ENCODE measurements at places on chromosomes 12 and 14.
A peak's percentile ranks its signal among the peaks of the same experiment; 100 is the strongest.

DNA sequence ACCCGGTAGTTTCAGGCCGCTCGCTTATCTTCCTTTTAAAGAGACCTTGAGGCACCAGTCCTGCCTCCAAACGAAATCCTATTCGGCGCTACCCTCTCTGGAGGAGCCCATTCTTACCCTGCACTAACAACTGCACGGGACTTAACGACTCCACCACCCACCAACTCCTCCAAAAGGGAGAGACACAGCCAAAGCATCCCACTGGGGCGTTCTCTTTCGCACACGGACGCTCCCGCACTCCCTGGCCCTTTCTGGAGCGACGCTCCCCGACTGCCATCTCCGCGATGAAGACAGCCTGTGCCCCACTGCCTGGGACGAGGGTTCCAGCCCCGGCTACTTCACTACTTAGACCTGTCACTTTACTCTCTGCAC lies 650 bp downstream of the GALC start:
- DNase-seq, result no peak

DNA sequence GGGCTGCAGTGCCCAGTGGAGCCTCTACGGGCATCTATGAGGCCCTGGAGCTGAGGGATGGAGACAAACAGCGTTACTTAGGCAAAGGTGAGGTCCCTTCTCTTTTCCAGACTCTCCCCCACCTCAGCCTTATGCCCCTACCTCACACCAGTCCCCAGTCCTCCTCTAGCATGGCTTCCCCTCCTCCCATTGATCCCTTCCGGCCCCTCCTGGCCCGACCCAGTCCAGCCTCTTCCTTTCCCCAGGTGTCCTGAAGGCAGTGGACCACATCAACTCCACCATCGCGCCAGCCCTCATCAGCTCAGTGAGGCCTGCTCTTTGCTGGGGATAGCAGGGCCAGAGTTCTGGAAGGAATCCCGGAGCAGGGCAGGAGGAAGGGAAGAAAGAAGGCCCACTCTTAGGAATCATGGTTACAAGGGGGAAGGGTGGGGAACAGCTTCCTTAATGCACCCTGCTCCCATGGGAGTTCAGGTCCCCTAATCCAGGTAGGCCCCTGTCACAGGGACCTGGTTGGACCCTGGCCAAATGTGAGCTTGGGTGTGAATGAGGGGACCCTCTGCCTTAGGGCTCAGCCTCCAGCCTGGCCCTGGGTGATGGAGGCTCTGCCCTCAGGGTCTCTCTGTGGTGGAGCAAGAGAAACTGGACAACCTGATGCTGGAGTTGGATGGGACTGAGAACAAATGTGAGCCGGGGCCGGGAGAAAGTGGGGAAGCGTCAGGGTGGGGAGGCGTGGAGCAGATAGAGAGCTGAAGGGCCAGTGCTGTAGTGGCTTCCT lies 2.2 kb downstream of the ENO2 start:
- no peak for DNase-seq

- no peak for DNase-seq
These were observed 66.5 kb upstream of the MON2 start for GRCh38 chr12:62400135-62400534.

GRCh38 chr12:466039-466438 lies 6.3 kb downstream of the B4GALNT3 start:
- DNase-seq, result no peak

- no peak for DNase-seq
These were observed 95.8 kb downstream of the LGMN start for GRCh38 chr14:92652413-92653151.

- no peak for DNase-seq
These were observed 47.8 kb downstream of the RDH12 start for GRCh38 chr14:67749341-67750084.

DNA sequence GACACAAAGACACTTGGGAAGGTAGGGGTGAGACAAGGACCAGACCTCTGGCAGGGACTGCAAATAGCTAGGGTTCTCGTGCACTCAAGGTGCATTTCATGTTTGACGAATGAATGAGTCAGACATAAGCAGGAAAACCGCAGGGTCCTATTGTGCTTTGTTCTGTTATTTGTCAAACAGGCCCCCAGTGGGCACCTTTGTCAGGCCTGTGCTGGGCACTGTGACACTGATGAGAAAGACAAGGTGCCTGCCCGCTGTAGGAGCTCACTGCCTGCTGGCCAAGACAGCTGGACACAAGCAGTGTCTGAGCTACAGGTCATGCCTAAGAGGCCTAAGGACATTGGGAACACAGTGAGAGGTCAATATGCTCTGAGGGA lies 2.3 kb downstream of the OTUB2 start:
- no peak for DNase-seq

- peak; percentile 54 for DNase-seq
These were observed 7.6 kb downstream of the EVL start for GRCh38 chr14:100072783-100073346.

- no peak for DNase-seq
These were observed 143.4 kb upstream of the NAV3 start for GRCh38 chr12:77687321-77687720.

DNA sequence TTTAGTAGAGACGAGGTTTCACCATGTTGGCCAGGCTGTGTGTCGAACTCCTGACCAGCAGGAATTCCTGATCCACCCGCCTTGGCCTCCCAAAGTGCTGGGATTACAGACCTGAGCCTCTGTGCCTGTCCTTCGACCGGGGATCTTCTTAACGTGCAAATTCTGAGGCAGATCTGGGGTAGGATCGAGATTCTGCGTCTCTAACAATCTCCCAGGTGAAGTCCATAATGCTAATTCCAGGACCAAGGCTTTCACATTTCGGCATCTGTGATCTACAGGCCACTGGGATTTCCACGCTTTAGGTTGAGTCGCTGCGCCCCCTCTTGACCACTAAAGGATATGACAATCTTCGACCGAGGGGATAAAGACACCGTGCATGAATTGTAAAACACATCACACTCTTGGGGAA lies 24.8 kb downstream of the FOS start:
- no peak for DNase-seq

DNA sequence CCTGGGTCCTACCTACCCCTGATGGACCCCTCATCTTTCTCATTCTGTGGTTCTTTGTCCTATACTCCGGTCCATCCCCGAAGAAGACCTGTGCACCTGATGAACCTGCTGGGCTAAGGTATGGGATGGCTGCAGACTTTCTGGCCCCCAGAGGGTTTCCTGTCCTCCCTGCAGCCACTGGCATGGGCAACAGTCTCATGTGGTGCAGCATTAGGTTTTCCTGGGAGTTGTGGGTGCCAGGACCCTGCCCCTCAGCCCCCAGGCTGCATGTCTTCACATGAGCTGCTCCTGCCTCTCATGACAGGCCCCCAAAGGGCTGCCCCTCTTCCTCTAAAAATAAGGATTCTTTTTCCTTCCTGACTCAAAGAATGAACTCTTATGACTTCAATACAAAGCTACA lies 72.3 kb upstream of the GPR68 start:
- no peak for DNase-seq

DNA sequence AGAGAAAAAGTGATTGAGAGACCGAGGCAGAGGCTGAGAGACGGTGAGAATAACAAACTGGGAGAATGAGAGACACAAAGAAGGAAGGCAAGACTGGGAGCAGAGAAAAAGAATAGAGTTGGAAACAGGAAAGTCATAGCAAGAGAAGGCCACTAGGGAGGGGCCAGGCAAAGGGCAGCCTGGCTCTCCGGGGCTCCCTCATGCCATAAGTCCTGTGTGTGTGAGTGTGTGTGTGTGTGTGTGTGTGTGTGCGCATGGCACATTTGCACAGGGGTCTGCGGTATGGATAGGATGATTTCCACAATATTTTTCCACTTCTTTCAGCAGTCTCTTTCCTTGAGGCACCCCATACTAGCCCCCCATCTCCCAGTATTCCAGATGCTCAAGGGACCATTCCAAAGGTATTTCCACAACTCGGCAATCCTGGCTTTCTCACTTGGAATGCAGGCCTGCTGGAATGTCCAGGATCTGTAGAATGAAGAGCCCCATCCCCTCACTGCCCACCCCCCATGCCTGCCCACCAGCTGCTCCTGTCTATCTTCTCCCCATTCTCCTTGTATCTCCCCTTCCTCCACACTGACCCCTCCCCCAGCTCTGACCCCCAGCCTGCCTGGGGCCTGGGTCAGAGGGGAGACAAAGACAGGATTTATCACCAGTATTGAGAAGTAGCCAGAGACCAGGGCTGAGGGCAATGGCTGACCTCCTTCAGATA lies 9.0 kb downstream of the GPR84 start:
- no peak for DNase-seq

- no peak for DNase-seq
These were observed 136.5 kb downstream of the FBXL14 start for GRCh38 chr12:1457901-1458300.

- DNase-seq, result no peak
These were observed 114.4 kb upstream of the TMEM233 start for GRCh38 chr12:119479121-119479561.

- DNase-seq, result no peak
These were observed 279.6 kb downstream of the PRKD1 start for GRCh38 chr14:29648045-29648444.

DNA sequence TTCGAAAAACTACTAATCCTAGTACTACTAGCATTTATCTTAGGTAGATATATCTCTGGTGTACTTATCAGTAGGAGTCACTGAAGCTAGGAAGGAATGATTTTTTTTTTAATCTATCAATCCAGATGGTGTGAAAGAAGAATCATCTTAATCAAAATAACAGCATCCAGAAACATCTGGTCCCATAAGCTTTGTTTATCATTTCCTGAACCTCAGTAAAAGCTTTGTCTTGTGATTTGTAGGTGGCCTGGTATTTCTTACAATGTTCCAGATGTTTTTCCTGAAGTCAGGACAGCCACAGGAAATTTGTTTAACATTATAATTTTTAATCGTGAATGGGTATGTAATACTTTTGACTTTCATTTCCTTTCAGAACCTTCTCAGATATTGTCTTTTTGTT lies 28.0 kb upstream of the LUM start:
- no peak for DNase-seq

DNA sequence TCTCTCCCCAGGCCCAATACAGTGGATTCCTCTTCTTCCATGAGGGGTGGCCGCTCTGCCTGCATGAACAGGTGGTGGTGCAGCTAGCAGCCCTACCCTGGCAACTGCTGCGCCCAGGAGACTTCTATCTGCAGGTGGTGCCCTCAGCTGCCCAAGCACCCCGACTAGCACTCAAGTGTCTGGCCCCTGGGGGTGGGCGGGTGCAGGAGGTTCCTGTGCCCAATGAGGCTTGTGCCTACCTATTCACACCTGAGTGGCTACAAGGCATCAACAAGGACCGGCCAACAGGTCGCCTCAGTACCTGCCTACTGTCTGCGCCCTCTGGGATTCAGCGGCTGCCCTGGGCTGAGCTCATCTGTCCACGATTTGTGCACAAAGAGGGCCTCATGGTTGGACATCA lies 3.8 kb downstream of the ARHGEF40 start:
- DNase-seq, result no peak

- no peak for DNase-seq
These were observed 7.7 kb downstream of the GATC start for GRCh38 chr12:120453977-120454376.

DNA sequence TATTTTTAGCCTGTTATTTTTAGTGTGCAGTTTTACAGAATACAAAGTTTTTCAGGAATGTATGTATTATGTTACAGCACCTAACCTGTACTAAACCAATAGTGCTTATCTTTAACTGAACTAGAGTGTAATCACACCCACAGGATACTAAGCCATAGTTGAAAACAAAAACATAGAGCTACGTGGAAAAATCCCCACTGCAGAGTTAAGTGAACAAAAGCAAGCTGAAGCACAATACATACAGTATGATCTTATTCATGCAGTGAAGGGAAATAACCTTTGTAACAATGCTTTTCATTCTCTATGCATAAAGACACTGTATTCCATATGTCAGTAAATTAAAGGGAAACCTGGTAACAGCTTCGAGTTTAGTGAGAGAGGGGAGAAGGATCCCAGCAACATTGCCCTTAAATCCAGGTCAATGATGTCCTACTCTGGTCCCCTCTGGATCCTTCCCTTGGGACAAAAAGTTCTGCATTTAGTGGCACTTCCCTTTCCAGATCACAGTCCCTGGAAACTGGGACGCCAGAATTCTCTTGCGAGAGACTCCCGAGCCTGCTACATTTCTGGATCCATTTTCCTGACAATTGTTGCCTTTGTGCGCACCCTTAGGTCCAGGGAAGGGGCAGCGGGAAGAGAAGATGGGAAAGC lies 121.3 kb upstream of the CCND2 start:
- DNase-seq, result no peak

GRCh38 chr12:24025153-24025798 lies 75.8 kb upstream of the SOX5 start:
- DNase-seq, result no peak

GRCh38 chr14:81224222-81224621 lies 3.5 kb upstream of the GTF2A1 start:
- no peak for DNase-seq

- DNase-seq, result no peak
These were observed 42.1 kb downstream of the GPR68 start for GRCh38 chr14:91202234-91202974.

DNA sequence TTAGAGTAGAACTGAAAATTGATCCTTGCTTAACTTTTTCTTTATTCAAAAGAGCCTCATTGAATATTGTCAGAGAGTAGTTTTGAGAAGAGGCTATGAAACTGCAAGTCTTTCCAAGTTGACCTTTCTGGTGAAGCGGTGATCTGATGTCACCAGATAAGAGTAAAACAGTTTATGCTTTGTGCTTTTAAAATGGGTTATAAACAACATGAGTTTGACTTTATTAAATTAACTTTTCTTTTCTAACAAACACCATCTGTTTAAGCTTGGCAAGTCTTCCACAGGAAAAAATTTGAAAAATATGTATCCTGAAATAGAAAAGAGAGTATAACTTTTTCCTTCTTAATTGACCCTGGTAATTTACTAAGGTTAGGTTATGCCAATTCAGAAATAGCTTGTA lies 408.7 kb upstream of the NOVA1 start:
- DNase-seq, result no peak

DNA sequence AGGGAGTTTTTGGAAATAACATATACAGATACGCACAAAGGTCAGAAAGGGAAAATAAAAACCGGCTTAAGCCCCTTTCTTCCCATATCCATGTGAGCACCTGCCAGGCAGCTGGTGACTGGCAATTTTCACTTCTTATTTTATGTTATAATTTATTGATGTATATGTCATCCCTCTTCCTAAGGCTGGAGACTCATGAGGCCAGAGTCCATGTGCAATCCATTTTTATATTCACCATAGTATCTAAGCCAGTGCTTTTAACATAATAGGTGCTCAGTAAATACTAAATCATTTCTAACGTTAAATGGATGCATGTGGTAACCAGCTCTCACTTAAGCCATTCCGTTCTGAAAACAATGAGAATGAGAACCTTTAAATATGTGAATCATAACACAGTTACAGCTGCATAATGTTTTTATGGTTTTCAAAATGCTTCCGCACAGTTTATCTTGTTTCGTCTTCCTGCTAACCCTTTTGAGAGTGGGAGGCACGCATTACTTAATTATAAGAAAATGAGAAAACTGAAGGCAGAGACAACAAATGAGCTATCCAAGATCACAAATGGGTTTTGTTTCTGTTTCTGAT lies 178.3 kb downstream of the CACNA1C start:
- no peak for DNase-seq

GRCh38 chr12:7907009-7907408 lies 29.0 kb downstream of the SLC2A3 start:
- DNase-seq, result no peak

Data from stimulated activated CD8-positive, alpha-beta memory T cell treated with anti-CD3 and anti-CD28 coated beads, Interleukin-7, amount 100 ng/mL, for 4 hours (primary cell).